ENCODE measurements at places on chromosomes 12 and 14.

- DNase-seq: no peak
Measured at GRCh38 chr12:94195483-94195882, 47.1 kb downstream of the PLXNC1 start.

DNA sequence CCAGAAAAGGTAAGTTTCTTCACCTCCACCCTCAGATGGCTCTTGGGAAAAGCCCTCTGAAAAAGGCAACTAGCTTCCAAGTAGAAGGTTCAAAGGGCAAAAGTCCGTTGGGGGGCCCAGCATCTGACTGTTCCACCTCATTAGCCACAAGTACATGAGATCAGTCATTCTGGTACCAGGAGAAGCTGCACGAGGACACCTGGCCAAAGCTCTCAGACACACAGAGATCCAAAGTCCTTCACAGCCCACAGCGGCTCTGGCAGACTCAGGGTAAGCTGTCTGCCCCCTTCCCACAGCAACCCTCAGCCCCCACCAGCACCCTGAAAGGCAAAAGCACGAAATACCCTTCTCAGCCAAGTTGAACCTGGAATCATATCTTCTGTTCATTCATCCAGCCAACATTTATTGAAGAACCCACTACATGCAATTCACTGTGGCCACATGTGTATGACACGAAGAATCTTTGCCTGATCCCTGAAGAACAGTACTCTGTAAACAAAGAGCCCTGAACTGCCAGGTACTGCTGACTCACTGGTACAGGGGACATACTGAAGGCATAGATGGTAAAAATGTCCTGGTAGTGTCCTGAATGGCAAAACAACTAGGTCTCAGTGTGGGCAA lies 19.0 kb downstream of the SLC7A7 start:
- DNase-seq: no peak

GRCh38 chr12:34379142-34379541 lies 356.8 kb downstream of the ALG10 start:
- DNase-seq: no peak

DNA sequence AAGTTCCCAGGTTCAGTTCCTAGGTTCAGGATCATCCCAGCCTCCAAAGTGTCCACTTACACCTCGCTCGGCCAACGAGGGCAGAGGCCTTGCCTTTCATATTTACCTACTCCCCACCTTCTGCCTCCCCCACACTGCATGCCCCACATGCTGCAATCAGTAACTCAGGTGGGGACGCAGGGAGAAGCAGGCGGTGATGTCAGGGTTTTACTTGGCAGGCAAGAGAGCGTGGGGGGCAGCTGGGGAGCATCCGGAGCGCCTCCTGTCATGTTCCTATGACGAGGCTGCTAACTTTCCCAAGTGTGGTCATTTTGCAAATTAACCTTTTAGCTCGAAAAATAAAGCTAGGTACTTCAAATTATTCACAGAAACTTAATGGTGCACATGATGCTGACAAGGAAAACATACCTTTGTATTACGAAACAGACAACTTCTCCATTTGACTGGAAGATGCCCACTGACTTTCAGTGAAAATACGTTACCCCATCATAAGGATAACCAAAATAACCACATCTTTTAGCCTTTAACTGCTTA lies 53.8 kb downstream of the SETD3 start:
- no peak for DNase-seq

DNA sequence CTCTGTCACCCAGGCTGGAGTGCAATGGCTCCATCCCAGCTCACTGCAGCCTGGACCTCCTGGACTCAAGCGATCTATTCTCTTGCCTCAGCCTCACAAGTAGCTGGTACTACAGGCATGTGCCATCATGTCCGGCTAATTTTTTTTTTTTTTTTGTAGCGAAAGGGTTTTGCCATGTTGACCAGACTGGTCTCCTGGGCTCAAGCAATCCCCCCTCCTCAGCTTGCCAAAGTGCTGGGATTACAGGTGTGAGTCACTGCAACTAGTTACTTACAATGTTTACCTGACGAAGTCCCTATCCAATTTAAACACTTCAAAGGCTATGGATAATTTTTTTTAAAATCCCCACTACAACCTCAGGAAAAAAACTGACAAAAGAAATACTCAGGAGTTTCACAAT lies 1.8 kb downstream of the KRR1 start:
- no peak for DNase-seq

DNA sequence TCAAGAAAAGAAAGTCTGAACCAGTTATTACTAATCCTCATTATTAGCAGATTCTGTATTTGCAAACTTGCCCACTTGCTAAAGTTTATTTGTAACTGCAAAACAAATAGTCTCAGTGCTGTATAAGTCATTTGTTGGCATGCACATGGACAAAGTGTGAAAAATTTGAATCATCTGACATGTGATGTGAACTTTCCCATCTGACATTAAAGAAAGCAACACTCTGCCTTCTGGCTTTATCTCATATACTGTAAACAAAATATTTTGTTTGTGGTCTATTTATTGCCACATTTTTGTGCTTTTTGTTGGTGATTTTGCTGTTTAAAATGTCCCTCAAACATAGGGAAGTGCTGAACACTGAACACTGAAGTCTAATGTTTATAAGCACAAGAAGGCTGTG lies 513.8 kb downstream of the RPL10L start:
- DNase-seq: no peak

- no peak for DNase-seq
Measured at GRCh38 chr12:6921996-6922946, 5.5 kb upstream of the ATN1 start.

DNA sequence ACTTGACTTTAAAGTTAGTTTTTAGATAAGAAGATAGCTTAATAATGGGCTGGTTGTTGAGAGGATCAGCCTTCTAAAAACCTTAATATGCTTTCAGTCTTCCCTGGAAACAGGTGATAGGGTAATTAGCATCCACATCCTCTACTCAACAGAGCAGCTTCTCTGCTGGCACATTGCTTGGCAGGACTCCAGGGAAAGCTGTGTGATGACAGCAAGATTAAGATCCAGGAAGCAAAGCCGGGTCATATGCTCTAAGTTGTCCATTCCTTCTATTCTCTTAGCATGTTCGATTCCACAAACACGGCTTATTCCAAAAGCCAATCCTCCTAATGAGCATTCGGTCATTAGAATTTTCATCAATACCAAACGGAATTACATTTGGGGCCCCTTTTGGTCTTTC lies 87.0 kb downstream of the HMGA2 start:
- no peak for DNase-seq

DNA sequence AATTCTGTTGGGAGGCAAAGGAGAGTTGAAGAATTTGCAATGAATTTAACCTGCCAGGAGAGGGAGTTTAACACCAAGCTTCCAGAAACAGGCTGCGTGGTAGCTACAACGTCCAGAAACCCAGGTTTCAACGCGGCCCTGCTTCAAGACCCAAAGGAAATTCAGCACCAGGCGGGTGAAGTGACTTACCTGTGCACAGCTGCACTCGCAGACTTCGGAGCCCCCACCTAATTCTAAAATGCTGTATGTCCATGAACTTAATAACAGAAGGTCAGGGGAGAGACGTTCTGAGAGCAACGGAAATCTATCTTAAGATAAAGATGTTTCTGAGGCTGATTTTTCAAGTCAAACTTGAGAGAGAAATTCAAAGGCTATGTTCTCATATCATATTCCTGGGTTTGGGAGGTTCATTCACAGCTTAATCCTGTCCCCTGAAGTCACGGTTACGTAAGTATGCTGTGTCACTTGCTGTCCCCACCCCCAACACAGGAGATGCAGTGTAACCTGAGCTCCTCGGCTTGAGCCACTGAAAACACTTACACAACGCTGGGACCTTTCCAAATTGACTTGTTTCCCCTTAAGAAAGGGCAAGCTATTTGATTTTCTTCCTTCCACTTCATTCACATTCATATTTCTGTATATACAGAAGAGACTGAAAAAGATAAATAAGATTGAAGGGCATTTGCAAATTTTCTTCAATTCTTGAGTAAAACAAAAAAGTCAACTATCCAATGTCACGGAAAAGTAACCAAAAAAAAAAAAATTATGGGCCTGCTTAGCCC lies 22.7 kb downstream of the CLIP1 start:
- DNase-seq: no peak

DNA sequence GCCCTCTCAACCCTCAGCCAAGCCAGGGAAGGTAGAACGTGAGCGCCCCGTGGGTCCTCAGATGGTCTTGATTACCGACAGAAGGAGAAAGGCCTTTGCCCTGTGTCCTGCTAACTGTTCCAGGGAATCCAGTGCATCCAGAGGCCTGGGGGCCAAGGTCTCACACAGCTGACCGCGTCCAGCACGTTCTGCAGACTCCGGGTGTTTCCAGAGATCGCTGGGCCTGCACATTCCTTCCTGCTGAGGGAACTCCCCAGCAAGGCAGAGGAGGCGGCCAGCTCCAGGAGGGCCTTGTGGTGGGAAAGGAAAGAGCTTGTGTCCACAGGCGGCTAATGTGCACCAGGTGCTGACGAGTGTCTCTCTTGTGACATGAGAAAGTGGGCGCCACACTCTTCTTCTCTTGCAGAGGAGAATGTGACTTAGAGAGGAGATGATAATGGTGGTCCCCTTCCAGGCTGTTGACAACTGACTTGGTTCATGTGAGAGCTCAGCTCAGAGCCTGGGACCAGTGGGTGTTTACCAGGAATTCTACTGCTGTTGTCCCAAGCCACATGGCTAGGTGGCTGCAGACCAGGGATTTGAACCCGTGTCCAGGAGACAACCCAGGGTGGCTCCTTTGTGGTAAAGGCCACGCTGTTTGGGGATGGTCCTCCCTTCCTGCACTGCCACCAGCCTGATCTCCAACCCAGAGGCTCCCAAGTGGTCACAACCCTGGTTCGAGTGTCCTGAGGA lies 46.8 kb upstream of the DLK1 start:
- no peak for DNase-seq

GRCh38 chr14:85040046-85040685 lies 489.8 kb upstream of the FLRT2 start:
- no peak for DNase-seq

DNA sequence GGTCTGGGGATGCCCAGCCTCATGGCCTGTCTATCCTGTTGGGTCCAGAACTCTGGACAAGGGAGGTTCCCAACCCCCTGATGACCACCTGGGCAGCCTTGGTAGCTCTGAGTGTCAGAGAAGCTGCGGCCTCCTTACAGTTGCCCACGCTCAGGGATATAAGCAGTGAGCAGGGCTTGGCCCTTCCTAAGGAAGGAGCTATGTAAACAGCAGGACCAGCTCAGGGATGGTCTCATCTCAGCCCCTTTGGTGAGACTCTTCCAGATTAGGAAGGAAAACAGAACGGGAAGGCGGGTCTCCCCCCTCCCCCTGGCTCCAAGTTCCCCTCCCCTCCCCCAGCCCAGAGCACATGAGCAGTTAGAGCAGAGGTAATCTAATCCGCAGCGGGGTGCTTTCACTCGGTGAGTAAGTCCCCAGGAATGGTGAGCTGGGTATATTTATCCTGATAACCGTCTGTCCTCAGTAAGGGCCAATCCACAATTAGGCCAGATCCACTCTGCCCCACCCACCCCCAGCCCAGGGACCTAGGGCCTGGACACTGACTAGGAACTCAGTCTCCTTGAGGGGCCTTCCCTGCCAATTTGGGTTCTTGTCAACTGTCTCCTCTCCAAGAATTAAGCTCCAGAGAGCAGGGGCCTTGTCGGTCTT lies 29.5 kb upstream of the RPLP0 start:
- DNase-seq: no peak

DNA sequence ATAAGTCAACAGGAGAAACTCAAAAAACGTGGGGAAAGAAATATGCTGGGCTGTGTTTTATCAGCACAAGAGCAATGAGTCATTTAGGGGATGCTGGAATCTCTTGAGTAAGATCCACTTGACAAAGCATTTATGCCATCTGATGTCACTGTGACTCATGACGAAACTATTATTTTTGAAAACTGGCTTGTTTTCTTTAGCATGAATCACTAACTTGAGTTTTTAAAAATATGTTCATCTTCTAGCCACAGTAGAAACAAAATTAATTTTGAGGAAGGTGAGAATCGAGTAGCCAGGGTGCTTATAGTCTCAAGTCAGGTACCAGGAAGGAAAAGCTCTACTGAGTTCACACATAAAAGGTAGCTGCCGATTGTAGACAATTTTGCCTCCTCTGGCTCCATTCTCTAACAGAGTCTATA lies 456.2 kb upstream of the MGAT4C start:
- DNase-seq: no peak

GRCh38 chr12:2779281-2779680 lies 15.5 kb upstream of the FKBP4 start:
- DNase-seq: no peak

DNA sequence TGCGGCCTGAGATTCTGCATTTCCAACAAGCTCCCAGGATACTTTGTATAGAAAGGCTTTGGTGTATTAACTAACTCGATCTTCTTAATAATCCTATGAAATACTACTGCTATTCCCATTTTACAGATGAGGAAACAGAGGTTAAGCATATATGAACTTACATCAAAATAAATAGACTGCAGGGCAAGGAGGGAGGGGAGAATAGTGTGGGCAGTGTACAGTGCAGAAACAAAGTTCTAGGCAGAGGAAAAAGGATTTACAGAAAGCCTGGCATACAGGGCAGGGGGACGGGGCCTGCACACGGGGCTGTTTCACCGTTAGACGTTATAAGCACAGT lies 19.0 kb downstream of the NINJ2 start:
- DNase-seq: no peak

DNA sequence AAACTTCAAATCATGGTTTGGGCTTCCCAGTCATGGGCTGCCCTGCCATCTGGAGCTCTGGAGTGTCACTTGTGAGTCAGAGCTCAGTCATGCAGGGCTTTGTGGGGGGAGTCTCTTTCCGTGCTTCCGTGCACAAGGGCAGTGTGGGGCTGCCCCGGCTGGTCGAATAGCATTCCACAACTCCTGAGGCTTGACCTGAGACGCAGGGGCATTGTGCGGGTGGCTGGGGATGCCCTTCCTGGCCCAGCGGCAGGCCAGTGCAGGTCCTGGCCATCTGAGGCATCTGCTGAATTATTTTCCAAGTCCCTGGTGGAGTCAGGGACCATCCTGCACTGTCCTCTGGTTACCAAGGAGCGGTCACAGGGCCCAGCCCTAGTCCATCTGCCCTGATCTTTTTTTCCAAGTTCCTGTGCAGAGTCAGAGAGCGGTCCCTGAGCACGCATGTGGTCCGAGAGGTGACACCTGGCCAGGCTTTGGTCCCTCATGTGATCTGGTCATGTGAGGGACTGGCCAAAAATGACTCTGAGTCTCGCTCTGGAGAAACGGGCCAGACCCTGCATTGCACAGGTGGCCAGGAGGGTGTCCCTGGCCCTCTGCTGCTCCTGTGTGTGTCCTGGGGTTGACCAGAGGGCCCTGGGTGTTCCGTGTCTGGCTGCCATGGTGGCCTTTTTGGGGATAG lies 167.0 kb upstream of the ALG10B start:
- DNase-seq: no peak

DNA sequence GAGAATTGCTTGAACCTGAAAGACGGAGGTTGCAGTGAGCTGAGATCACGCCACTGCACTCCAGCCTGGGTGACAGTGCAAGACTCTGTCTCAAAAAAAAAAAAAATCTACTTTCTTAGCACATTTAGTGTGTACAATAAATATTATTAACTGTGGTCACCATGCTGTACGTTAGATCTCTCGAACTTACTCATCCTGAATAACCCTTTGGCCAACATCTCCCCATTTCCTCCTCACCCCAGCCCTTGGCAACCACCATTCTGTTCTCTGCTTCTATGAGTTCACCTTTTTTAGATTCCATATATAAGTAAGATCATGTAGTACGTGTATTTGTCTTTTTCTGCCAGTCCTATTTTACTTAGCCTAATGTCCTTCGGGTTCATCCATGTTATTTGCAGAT lies 13.4 kb downstream of the FUT8 start:
- DNase-seq: no peak

GRCh38 chr12:80708975-80709328 lies 1.5 kb downstream of the MYF6 start:
- no peak for DNase-seq

GRCh38 chr12:67704071-67704470 lies 55.5 kb downstream of the DYRK2 start:
- DNase-seq: no peak

Measured in CMK (cell line).